ENCODE measurements at places on chromosomes 7 and 10. TPM values are rescaled to one million over a fixed set of nuclear protein-coding genes. Genes with fewer than 3 reads are reported as not detected.

DNA sequence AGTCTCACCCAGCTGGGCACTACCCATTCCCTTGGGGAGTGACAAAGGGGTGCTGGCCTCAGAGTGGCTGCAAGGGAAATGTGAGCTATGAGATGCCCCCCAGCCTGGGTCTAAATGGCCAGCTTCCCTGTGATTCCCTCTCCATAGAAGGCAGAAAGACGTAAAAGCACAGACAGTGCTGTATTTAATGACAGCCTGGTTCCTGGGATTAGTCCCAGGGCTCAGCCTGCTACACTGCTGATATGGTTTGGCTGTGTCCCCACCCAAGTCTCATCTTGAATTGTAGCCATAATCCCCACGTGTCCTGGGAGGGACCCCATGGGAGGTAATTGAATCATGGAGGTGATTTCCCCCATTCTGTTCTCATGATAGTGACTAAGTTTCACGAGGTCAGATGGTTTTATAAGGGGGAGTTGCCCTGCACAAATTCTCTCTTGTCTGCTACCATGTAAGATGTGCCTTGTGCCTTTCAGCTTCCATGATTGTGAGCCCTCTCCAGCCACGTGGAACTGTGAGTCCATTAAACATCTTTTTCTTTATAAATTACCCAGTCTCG, 23.9 kb upstream of the CALN1 start:
- H3K27ac ChIP-seq: no peak overlapping the region
- no peaks in the 10 kb centered on the region for H3K36me3 ChIP-seq
- no peak overlapping the region for H3K4me3 ChIP-seq
- H3K4me1 ChIP-seq: no peaks in the 10 kb centered on the region
- no peaks in the 10 kb centered on the region for H3K27me3 ChIP-seq

GRCh38 chr7:119748251-119748860, 524.6 kb upstream of the KCND2 start:
- no peak overlapping the region for H3K27ac ChIP-seq
- no peak overlapping the region for H3K4me3 ChIP-seq
- H3K27me3 ChIP-seq: no peaks in the 10 kb centered on the region
- no peak for DNase-seq

The CCL24 gene
- not detected for total RNA-seq

DNA sequence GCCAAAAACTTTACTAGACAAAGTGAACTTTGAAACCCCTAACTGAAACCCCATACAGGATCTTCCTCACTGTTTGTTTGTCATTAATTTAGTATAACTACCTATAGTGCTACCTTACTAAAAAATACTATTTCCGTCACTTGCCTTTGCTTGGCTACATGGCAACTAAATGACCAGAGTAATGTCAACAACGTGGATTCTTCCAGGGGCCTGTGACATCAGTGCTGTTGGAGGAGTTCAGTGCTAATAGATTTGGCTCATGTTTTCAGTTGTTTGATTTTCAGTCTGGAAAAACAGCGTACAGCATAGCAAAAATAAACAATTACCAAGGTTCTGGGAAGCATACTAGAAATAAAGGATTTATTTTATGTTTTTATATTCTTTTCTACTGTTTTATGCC, 3.0 kb upstream of the ASB15 start:
- no peaks in the 10 kb centered on the region for H3K36me3 ChIP-seq
- H3K4me1 ChIP-seq: no peaks in the 10 kb centered on the region
- no peak overlapping the region for H3K4me3 ChIP-seq
- no peak overlapping the region for H3K27ac ChIP-seq

DNA sequence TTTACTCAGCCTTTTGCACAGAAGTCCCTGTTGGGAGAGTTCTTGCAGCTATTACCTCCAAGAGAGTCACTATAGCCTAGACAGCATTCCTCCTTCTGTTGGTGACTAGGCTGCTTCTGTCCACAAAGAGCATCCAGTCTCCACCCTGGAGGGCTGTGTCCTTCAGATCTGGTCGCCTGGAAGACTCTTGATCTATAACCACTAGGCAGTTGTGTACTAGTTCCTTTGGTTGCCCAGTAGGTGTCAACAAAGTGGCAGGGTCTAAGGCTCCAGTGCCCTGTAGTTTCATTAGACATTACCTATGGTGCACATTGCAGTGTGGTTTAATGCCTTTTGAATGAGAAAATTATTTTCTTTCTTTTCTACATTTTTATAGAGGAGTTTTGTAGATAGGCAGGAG, 11.3 kb upstream of the AKR1C2 start:
- H3K27me3 ChIP-seq: no peaks in the 10 kb centered on the region
- no peaks in the 10 kb centered on the region for H3K36me3 ChIP-seq
- no peak overlapping the region for H3K27ac ChIP-seq

The UCMA gene
- 0.69 TPM for total RNA-seq

- DNase-seq: no peak
- no peak overlapping the region for H3K27ac ChIP-seq
- no peak overlapping the region for H3K4me3 ChIP-seq
Measured at GRCh38 chr10:12186323-12186722, 9.4 kb downstream of the NUDT5 start.

- H3K4me3 ChIP-seq: no peak overlapping the region
- H3K27me3 ChIP-seq: no peaks in the 10 kb centered on the region
- H3K4me1 ChIP-seq: no peaks in the 10 kb centered on the region
- no peaks in the 10 kb centered on the region for H3K36me3 ChIP-seq
Measured at GRCh38 chr7:15130666-15131541, 228.4 kb upstream of the DGKB start.

- no peak overlapping the region for H3K27ac ChIP-seq
- no peaks in the 10 kb centered on the region for H3K36me3 ChIP-seq
- no peaks in the 10 kb centered on the region for H3K27me3 ChIP-seq
- DNase-seq: no peak
Measured at GRCh38 chr7:17773289-17773626, 167.0 kb downstream of the SNX13 start.

- no peak overlapping the region for H3K4me3 ChIP-seq
- no peak for DNase-seq
- H3K36me3 ChIP-seq: no peaks in the 10 kb centered on the region
- H3K27me3 ChIP-seq: no peaks in the 10 kb centered on the region
- H3K27ac ChIP-seq: no peak overlapping the region
- H3K4me1 ChIP-seq: no peaks in the 10 kb centered on the region
Measured at GRCh38 chr10:75019370-75019769, 92.1 kb upstream of the SAMD8 start.

The NEURL1 gene
- total RNA-seq: 23.6 TPM

The DPP6 gene
- total RNA-seq: 27.1 TPM

The LIPK gene
- total RNA-seq: not detected

DNA sequence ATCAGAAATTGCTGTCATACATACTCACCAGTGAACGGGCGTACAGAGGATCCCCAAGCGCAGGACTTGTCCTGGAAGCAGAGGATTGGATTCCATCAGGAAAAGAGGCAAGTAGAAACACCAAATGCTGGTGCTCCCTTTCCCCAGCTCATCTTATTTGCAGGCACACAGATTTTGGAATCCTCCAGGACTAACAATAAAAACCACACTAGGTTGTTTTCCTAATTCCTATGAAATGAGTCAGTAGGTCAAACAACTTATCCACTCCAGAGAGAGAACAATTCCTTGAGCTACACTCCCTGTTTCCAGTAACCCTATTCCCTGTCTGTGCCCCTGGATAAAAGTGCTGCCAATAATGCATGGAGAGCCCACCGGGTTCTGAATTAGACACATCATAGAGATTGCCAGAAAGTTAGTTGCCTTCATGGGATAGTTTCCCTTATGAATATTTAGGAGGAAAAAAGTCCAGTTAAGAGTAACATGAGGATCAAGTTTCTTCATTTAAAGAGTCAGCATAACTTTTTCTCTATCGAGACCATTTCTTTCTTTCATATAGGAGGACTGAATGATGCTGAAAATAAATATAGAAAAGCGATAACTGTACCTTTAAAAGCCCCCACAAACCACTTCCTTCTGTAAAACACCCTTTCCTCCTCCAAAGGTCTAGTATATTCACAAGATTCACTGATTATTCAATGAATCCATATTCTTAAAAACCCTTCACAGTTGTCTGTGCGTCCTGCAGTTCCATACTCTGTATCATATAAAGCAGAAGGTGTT, 178.3 kb upstream of the KLF14 start:
- no peaks in the 10 kb centered on the region for H3K36me3 ChIP-seq
- peak overlapping the region; percentile 41 for H3K4me3 ChIP-seq
- DNase-seq: no peak
- peaks cover 13% of the 10 kb centered on the region for H3K4me1 ChIP-seq
- no peaks in the 10 kb centered on the region for H3K27me3 ChIP-seq
- peak overlapping the region; percentile 86 for H3K27ac ChIP-seq

The FAM20C gene
- total RNA-seq: 3.8 TPM

DNA sequence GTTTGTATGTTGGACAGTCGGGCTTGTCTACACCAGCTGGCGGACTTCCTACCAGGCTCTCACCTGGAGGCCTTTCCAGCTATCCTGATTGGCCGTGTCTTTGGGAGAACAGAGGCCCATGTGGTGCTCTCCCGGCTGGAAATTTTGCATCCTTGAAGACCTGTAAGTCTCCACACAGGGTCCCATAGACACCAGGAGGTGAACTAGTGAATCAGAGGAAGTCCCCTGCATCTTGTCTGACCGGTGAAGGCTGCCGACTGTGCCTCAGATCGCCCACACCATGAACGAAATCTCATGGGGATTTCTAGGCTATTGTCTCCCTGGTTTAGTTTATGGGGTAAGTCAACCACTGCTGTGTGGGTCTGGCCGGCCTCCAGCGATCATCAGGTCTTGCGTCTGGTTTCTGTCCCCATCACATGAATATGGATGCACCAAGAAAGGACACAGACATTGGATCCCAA, 108.4 kb upstream of the LYZL2 start:
- H3K27me3 ChIP-seq: no peaks in the 10 kb centered on the region
- no peak overlapping the region for H3K4me3 ChIP-seq

- no peak for DNase-seq
- no peaks in the 10 kb centered on the region for H3K36me3 ChIP-seq
- H3K27me3 ChIP-seq: no peaks in the 10 kb centered on the region
- H3K4me3 ChIP-seq: no peak overlapping the region
Measured at GRCh38 chr7:22093001-22093400, 147.3 kb upstream of the CDCA7L start.

The KDM7A gene
- 17.5 TPM for total RNA-seq

The MEIG1 gene
- total RNA-seq: not detected

DNA sequence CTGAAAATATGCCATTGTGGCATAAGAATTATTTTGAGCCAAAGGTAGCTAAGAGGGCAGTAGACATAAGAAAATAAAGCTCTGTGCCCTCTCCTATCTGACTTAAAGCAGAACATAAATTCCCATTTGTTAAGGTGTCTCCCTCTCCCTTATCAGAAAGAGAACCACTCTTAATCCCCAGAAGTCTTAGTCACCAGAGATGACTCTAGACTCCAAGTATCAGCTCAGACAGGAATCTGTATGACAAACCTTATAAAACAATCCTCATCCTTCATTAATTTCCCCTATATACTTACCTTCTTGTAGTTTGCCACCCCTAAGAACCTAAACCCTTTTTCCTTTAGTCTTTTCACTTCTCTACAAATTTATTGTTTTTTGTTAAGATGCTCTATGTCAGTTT, 21.8 kb upstream of the PIP4K2A start:
- H3K36me3 ChIP-seq: no peaks in the 10 kb centered on the region
- no peak overlapping the region for H3K4me3 ChIP-seq
- no peaks in the 10 kb centered on the region for H3K27me3 ChIP-seq
- H3K27ac ChIP-seq: no peak overlapping the region
- no peaks in the 10 kb centered on the region for H3K4me1 ChIP-seq
- no peak for DNase-seq

GRCh38 chr7:31029251-31030042, 22.7 kb upstream of the ADCYAP1R1 start:
- H3K27ac ChIP-seq: no peak overlapping the region
- no peak for DNase-seq
- H3K4me1 ChIP-seq: no peaks in the 10 kb centered on the region
- no peaks in the 10 kb centered on the region for H3K36me3 ChIP-seq
- no peak overlapping the region for H3K4me3 ChIP-seq
- H3K27me3 ChIP-seq: no peaks in the 10 kb centered on the region

DNA sequence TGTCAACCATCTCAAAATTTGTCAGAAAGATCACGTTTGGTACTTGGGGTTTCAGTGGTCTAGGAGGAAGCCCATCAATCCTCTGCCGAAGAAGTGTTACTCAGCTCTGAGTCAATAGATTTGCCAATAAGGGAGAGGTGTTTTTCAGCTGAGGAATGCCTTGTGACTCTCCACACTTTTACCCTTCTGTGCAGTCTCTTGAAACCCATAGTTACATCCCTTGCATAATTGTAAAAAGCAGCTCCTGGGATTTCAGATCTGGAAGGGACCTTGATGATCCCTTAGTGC, 47.5 kb downstream of the INSYN2A start:
- no peaks in the 10 kb centered on the region for H3K36me3 ChIP-seq
- H3K4me3 ChIP-seq: no peak overlapping the region
- no peaks in the 10 kb centered on the region for H3K27me3 ChIP-seq
- DNase-seq: no peak
- H3K27ac ChIP-seq: no peak overlapping the region

The SH2D4B gene
- not detected for total RNA-seq

- no peaks in the 10 kb centered on the region for H3K36me3 ChIP-seq
- no peaks in the 10 kb centered on the region for H3K4me1 ChIP-seq
- no peak overlapping the region for H3K4me3 ChIP-seq
Measured at GRCh38 chr7:134153493-134154136, 26.5 kb downstream of the LRGUK start.

GRCh38 chr10:47235484-47235883, 64.5 kb upstream of the GDF10 start:
- no peaks in the 10 kb centered on the region for H3K4me1 ChIP-seq
- no peak for DNase-seq
- no peak overlapping the region for H3K27ac ChIP-seq
- H3K36me3 ChIP-seq: no peaks in the 10 kb centered on the region
- H3K4me3 ChIP-seq: no peak overlapping the region

DNA sequence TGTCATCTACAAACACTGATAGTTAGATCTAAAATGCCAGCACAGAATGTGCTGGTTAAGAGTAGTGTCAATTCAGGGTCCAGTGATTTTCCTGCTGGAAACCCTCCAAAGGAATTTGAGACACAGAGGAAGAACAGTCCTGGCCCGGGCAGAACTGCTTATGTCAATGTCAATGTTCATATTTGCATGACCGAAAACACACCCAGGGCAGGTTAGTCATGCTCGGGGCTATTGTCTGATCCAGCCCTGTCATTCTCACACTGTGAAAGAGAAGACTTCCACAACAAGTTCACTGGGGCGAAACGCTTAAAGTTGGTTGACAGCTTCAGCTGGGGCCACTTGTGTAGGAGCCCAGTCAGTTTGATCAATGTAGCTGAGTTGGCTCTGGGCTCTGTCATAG, 139.3 kb downstream of the C1GALT1 start:
- DNase-seq: no peak
- no peak overlapping the region for H3K4me3 ChIP-seq
- no peak overlapping the region for H3K27ac ChIP-seq
- H3K4me1 ChIP-seq: no peaks in the 10 kb centered on the region
- no peaks in the 10 kb centered on the region for H3K36me3 ChIP-seq
- no peaks in the 10 kb centered on the region for H3K27me3 ChIP-seq

The CADPS2 gene
- total RNA-seq: 36.4 TPM

The SLC39A12 gene
- not detected for total RNA-seq

- no peaks in the 10 kb centered on the region for H3K27me3 ChIP-seq
- DNase-seq: no peak
- no peaks in the 10 kb centered on the region for H3K4me1 ChIP-seq
- no peak overlapping the region for H3K27ac ChIP-seq
Measured at GRCh38 chr7:104255616-104256015, 47.8 kb upstream of the ORC5 start.

The IFIT1B gene
- 1.1 TPM for total RNA-seq

GRCh38 chr10:9296190-9296589, 1241.7 kb downstream of the GATA3 start:
- no peaks in the 10 kb centered on the region for H3K27me3 ChIP-seq
- DNase-seq: no peak
- H3K4me3 ChIP-seq: no peak overlapping the region
- no peaks in the 10 kb centered on the region for H3K36me3 ChIP-seq
- H3K4me1 ChIP-seq: no peaks in the 10 kb centered on the region

GRCh38 chr7:150389532-150389816, 10.3 kb downstream of the ZNF775 start:
- DNase-seq: no peak
- no peaks in the 10 kb centered on the region for H3K36me3 ChIP-seq
- H3K4me3 ChIP-seq: no peak overlapping the region
- H3K27ac ChIP-seq: no peak overlapping the region
- H3K27me3 ChIP-seq: no peaks in the 10 kb centered on the region
